ENCODE measurements at places on chromosomes 7 and 10.
A peak's percentile ranks its signal among the peaks of the same experiment; 100 is the strongest.

- DNase-seq: no peak
These were observed 23.4 kb upstream of the NPS start for GRCh38 chr10:127525686-127526085.

DNA sequence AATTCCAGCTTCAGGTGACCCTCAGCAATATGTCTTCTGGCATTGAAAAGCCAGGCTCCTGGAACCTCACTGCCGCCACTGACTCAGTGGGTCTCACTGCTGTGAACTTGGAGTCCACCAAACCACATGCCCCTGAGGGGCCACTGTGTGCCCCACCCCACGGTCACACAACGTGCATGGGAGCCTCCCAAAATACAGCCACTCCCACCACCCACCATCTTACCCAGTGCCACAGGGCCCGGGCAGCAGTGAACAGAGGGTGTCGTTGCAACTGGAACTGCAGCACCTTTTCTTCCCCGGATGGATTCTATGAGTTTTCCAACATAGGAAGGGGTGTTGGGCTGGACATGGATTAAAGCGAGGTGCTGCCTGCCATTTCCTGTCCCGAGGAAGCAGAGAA lies 60.1 kb downstream of the ASB13 start:
- no peak for DNase-seq

- no peak for DNase-seq
These were observed 2.2 kb downstream of the ADCY1 start for GRCh38 chr7:45576249-45576929.

- no peak for DNase-seq
These were observed 32.4 kb downstream of the ITIH5 start for GRCh38 chr10:7634142-7634894.

- DNase-seq: no peak
These were observed 21.0 kb downstream of the TRIL start for GRCh38 chr7:28937103-28937502.

- no peak for DNase-seq
These were observed 185.5 kb downstream of the ZNF365 start for GRCh38 chr10:62559481-62560200.

DNA sequence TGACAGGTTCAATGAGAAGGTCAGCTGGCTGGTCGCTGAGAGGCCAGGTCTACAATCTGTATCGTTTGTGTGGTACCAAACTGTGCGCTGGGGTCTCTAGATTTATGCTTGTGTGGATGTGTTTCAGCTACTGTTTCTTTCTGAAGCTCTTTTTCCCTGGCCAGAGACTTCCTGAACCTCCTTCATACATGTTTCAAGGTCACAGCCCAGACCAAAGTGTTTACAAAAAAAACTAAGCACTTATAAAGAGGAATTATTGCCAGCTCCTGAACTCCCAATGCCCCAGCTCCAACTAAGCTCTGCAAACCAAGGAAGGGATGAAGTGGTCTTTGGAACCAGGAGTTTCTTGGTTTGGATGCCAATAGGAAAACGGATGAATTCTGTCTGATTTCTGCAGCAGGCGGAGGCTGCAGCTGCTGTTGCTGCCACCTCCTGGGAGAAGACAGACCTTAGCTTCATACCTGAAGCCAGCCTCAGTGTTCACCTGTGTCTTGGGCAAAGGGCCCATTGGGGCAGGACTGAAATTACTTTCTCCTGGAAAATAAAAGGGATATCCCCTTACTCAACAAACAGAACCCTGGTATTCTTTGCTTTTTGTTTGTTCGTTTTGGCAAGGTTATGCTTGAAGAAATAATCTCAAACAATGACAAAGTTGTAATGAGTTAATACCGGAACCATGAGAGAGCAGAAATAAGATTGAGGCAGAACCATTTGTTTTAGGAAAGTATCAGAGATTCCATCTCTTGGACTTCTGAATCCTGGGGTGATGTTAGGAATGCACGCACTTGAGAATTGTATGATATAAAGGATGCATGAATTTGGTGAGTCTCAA lies 24.6 kb upstream of the MKLN1 start:
- peak; percentile 37 for DNase-seq

GRCh38 chr10:129774736-129775401 lies 189.2 kb downstream of the EBF3 start:
- DNase-seq: no peak

- DNase-seq: no peak
These were observed 884.4 kb upstream of the CELF2 start for GRCh38 chr10:10133281-10133680.

GRCh38 chr10:70583669-70584037 lies 18.9 kb downstream of the PRF1 start:
- DNase-seq: no peak

DNA sequence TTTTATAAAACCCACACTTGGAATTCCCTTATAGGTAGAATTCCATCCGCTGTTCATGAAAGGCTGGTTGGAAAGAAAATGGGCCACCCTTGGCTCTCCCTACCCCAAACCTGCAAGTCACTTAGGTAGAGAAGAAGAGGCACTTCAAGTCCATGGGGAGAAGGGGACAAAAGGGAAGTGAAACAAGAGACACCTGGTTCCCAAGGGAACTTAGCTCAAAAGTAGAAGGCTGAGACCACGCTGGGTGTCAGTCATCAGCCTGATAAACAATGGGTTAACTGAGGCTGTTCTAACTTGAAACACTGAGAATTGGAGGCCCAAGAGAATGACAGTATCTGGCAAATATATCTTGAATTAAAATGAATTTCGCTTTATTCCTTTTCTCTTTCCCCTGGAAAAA lies 330.8 kb upstream of the NFE2L3 start:
- DNase-seq: no peak

DNA sequence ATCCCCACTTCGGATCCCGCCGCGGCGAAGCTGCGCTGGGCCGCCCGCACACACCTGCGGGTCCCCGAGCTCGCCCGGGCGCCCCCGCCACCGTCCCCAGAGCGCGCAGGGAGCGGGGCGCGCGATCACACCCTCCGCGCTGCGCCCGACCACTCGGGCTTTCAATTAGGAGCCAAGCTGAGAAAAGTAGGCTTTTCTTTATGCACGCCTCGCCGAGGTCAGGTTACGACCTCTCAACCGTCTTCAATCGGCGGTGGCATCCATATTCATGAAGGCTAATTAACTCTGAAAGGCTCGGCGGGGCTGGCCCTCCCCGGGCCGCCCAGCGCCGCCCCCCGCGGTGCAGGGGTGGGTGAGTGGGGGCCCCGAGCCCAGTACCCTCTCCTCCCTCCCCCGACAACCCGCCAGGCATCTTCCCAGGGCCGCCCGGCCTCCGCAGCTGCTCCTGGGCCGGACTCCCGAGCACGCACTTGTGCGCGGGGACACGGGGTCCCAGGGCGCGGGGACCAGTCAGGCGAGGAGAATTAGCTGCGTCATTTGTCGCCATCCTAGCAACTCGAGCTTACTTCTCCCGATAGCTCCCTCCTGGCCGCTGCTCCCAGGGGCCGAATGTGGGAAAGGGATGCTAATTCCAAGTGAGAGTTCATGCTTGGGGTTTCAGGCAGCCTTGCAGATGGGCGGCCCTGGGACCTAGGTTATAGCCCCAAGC lies 155.5 kb upstream of the LYZL2 start:
- DNase-seq: peak; percentile 72

DNA sequence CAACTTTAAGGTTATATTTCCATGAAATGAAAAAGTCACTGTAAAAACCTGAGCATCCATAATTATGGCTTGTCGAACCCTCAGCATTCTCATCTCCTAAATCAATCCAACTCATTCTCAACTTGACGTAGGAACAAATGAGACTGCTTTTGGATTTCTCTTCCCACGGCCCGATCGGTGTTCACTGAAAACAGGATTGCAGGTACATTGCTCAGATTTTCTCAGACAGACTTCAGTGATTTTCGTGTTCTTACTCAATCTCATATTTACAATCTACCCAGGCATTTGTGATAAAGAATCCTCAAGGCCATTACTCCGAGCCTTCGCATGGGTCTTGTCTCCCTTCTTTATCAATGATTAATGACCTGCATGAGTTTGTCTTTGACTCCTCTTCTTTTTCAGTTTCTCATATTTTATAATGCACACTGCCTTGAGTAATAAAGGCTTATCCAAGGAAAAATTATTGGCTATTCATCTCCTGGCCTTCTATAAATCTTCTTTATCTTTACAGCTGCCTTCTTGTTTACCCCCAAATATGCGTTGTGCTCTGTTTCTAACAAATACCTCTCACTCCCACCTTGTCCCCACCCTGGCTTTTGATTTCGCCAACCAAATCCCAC lies 90.4 kb upstream of the MYO3A start:
- no peak for DNase-seq

DNA sequence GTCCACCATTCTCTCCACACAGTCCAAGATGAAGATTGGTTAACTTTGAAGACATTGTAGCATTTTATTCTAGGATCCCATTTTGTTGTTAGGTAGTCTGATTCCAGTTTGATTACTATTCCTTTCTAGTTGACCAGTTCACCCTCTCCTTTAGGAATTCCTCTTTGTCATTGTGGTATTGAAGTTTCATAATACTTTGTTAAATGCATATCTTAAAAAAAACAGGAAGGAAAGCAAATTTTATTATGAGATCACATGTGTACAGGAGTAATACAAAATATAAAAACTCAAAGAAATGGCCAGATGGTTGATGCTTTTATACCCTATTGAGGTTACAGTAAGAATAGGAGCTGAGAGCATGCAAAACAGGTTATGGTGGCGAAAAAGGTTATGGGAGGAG lies 15.5 kb upstream of the SEMA3C start:
- no peak for DNase-seq

DNA sequence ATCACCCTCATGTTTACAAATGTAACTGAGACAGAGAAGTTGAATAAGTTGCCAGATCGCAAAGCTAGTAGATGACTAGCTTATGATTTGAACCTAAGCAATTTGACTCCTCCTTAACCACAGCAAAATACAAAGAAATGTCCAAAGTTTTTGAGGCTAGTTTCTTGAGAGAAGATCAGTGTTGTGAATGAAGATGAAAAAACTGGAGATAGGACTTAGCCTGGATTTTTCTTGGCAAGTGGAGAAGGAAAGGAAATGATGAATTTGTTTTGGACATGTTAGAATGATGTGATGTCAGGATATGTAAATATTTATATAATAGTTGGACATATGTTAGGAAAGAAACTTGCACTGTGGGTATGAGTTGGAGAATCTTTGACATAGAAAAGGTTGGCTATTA lies 149.8 kb downstream of the LSMEM1 start:
- DNase-seq: no peak

GRCh38 chr10:609262-609658 lies 80.2 kb downstream of the DIP2C start:
- DNase-seq: no peak

DNA sequence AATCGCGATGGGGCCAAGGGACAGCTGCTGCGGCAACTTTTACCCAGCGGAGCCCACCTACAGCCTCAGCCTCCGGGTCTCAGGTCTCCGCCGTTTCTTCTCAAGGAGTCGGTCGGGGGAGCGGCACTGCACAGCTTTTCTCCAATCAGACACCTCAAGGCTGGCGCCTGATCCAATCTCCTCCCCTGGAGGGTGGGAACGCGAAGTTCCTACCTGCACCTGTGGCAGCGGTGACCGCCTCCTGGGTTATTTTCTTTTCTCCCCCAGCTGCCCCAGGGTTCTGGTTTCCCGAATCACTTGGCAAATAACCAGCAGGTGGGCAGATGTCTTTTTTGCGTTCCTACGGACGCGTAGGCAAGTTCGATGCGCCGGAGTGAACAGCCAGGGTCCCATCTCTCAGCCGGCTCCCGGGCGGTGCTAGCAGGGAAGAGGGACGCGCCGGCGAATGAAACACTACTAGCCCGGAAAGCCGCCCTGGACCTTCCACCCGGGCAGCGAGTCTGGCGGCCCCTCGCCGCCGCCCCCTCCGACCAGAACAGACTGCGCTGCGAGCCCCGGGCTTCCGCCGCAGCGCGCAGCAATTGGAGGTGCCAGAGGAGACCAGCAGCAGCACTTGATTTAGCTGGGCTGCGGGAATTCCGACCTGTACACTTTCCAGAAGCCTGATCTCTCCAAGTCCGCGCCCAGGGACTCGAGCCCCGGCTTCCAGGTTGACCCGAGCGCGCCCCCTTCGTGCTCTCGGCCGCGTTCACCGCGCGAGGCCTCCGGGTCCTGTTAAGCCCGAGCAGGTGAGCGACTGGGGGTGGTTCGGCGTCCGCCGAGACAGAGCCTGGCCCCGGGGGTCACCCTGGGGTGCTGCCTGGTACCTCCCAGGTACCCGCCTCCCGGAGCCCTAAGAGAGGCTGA lies at the start of gene PRR15:
TSS of gene PRR15 (plus strand) at position 246 of the 906 bp plus-strand sequence. CDS start 2,495 bp downstream, outside the sequence.
- peak; percentile 38 for DNase-seq

- DNase-seq: no peak
These were observed 2.3 kb downstream of the DNMBP start for GRCh38 chr10:100007231-100008141.

GRCh38 chr10:114611617-114612016 lies 46.5 kb downstream of the ABLIM1 start:
- no peak for DNase-seq

DNA sequence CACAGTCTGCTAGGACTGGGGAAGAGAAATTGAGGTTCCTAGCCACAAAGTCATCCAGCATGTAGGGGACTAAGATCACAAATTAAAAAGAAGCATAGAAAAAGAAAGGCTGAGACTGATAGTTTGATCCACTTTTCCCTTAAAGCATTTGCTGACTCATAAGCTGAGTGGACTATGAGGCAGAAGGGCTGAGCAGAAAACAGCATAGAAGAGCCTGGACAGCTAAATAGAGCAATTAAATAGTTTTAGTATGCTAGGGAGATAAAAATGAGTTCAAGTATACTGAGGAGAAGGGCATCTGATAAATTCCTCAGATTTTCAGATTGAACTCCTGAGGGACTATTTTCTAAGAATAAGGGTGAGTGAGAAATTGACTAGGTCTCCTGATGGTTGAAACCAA lies 155.9 kb upstream of the EGR2 start:
- DNase-seq: no peak

GRCh38 chr7:25643286-25643685 lies 415.0 kb upstream of the NPVF start:
- no peak for DNase-seq

DNA sequence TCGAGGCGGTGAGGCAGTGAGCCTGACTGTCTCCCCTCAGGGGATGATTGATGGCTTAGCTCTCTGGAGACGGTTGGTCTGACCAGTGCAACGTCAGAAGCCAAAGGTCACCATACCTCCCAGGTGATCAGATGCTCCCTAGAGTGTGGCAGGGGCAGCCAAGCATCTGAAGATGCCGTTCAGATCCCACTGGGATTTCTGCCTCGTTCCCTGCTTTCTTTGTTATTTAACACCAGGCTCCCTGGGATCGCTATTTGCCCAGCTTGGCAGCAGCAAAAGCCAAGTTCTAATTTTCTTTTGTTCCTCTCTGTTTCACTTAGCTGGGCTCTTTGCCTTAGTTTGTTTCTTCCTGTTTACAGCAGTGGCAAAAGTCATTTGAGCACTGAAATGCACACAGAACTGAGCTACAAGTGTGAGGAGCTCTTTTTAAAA lies 53.5 kb upstream of the SVIL start:
- DNase-seq: no peak

DNA sequence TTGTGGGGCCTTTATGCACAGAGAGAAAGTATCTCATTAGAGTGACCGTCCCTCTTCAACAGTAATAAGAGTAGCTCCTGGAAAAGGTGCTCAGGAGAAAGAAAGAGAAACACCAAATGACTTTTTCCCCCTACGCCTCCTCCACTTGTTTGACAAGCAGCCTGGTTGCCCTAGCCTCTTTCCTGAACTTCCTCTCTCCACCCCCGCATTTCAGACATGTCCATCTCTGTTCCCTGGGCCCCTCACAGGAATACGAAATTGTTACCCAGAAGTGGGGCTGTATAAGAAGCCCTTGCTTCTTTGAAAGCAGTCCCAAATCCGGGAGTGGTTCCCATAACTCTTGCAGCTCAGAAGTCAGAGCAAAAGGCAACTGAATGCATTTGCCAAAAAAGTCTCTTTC lies 119.6 kb upstream of the ADO start:
- DNase-seq: no peak

GRCh38 chr10:104842704-104843103 lies 201.6 kb downstream of the SORCS3 start:
- no peak for DNase-seq
